GM12865 (cell line): ENCODE measurements at places on chromosomes 2 and 18.

- no peak for DNase-seq
Observed at GRCh38 chr2:112630268-112630667, 15.5 kb upstream of the SLC20A1 start.

DNA sequence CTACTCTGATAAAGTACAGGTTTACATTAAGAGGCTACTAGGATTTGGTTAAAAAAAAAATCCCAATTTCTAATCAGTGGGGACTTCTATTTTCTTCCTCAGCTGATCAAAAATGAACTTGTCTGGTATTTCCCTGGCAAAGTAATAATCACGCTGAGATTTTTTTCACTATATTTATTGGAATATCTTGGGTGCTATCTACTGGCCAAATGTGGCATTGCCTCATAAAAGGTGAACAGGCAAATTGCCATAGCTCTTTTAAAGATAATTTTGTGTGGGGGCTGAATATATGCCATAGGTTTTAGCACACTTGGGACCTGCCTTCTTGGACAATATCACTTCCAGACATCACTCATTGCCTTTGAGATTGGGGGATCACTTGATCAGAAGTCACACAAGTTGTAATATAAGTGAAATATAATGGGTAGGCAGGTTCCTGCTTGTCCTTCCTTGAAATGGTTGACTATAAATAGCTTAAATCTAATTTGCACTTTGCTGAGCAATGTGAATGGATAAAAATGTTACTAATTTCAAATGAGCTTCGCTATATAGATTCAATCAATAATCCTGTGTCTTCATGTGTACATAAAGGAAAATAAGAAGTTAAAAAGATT lies 7.0 kb upstream of the NXPH2 start:
- DNase-seq = peak; percentile 42

DNA sequence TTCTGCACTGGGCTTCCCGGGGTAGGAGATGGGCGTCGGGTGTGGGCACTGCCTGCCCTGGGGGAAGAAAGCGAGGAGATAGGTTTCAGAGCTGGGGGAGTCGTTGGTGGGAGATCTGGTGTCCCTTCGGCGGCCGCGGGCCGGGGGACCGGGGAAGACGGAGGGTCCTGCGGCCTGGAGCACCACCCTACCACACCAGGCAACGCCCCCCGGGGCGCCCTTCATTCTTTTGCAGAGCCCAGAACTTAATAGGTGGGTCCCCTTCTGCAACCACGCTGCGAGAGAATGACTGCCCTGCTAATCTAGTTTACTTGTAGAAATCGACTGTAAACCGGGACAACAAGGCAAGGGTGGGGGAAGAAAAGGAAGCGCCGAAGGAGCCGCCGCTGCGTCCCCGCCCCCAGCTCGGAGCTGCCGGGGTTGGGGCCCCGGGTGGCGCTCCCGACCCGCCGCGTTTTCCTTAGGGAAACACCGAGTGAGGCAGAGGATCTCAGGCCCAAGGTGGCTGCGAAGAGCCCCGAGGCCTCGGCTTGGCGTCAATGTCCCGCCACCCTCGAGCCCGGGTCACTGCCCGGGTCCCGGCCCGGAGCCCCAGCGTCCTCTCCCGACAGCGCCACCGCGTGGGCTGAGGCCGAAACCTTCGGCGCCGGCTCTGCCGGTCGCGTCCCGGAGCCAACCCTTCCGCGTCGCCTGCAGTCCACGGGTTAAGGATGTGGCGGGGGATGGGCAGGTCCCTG lies 5.4 kb upstream of the SATB2 start:
- peak; percentile 16 for DNase-seq

- DNase-seq = peak; percentile 32
Observed at GRCh38 chr2:187453078-187453641, 5.1 kb upstream of the CALCRL start.

GRCh38 chr2:160984426-160985077 lies 175.7 kb upstream of the TANK start:
- no peak for DNase-seq

DNA sequence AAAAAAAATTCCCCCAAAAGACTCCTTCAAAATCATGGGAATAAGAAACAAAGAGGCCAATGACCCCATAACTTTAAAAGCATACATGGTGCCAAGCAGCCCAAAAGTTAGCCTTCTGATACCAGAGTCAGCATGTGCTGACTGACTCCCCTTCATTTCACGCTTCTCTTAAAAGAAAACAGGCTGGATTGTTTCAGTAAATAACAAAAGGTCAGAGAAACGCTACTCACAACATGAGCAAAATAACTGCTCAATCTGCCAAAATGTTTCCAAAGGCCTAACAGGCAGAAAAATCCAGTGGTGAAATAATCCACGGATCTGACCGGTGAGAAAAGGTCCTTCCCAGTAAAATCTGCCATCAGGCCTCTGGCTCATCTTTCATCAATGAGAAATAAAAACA lies 71.6 kb downstream of the BCL2 start:
- no peak for DNase-seq

- DNase-seq = no peak
Observed at GRCh38 chr2:42361728-42362283, 789 bp upstream of the COX7A2L start.

DNA sequence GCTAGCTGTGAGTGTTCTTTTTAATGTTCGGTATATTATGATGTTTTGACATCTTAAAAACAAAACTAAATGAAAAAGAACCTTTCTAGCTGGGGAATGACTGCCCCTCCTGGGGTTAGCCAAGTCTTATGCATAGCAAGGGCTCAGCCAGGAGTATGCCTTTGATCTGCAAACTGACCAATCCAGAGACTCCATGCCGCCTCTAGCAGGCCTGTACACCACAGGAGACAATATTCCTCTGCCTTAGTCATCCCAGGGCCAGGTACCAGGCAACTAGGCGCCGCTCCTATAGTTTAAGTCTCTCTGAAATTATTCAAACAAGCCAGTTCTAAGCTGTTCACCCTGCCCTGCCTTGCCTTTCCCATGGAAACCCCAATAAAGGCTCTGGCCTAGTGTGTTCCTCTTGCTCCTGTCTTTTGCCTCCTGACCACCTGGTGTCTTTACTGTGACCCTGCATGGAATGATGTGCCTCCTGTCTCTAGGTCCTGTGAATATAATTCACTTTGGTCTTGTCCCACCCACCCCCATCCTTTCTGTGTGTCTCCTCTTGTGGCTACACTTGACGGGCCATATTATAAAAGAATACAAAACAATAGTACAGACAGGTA lies 52.0 kb upstream of the CHN1 start:
- no peak for DNase-seq

DNA sequence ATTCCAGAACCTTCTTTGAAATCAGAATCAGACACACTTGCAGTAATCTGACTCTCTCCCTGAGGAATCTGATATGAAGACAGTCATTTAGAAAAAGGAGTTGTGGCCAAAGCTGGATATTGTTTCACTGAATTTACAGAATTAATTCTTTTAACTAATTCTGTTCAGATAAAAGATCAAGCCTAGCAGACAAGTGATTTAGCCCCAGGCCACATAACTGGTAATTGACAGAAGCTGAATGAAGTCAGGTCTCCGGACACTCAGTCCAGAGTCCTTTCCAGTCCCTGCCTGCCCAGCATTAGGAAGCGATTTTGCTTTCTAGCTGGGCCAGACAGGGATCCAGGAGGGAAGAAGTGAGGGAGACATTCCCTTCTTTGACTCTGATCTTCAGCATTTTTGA lies 110.7 kb upstream of the AQP4 start:
- no peak for DNase-seq

GRCh38 chr18:74140582-74140981 lies 7.1 kb downstream of the FBXO15 start:
- no peak for DNase-seq

DNA sequence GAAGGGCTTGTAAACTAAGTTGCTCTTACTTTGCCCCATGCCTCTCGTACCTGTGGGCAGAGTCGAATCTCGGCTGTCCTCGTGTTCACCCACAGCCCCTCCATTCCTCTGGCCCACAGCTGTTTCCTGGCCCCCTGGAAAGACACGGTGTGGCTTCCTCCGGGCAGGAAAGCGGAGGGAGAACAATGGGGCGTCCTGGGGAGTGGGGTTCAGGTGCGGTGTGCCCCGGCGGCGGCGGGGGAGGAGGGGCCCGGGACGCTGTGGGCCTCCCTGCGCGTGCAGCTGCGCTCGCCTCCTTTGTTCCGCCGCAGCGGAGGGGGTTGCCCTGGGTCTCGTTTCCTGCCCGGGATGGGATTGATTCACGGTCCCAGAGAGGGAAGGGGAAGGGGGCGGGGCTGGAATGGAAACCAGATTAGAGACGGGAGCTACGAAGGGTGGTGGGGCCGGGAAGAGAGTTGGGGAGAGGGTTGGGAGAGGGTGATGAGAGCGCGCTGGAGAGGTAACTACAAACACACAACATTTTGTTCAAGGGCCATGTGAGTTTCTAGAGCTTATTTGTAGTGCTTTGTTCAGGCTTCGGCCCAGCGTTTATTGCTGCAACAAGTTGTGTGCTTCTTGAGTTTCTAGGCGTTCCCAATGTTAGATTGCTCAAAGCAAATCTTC lies 796 bp downstream of the MYO1B start:
- no peak for DNase-seq

GRCh38 chr2:126966601-126967000 lies 67.9 kb downstream of the TEX51 start:
- no peak for DNase-seq

DNA sequence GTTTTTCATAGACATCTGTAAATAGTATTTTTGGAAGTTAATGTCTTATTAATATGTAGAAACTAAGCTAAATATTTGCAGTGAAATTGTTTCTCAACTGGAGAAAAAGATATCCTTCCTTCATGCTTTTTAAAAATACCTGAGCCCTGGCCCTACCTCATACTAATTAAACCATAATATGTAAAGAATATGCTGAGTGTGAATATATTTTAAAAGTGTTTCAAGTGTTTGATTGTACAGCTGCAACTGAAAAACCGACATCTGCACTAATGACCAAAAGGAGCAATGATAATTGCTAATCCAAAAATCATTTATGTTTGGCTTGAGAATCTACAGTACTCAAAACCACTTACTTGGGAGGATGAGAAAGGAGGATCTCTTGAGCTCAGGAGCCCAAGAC lies 156.7 kb downstream of the MBD5 start:
- DNase-seq = no peak

GRCh38 chr2:32425719-32426141 lies 68.9 kb downstream of the BIRC6 start:
- no peak for DNase-seq

- no peak for DNase-seq
Observed at GRCh38 chr2:23280401-23280800, 104.6 kb upstream of the KLHL29 start.

- no peak for DNase-seq
Observed at GRCh38 chr2:28445448-28446258, 50.2 kb upstream of the PLB1 start.

- DNase-seq = no peak
Observed at GRCh38 chr2:183505911-183506310, 381.7 kb downstream of the NUP35 start.

DNA sequence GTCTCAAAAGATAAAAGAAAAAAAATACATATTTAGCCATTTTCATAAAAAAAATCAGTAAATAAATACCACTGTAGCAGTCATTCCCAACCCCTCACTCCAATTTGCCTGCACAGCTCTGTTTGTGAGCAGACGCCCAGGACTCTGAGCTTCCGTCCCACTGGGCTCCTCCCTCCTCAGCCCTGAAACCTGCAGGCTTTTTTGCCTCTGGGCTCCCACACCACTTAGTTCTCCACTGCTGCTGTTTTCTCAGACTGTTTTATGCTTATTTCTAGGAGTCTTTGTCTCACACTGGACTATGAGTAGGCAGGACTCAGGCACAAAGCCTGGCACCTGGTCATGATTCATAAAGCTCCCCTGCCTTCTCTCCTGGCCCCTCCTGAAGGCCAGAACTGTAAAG lies 6.1 kb upstream of the CXCR1 start:
- DNase-seq = no peak

DNA sequence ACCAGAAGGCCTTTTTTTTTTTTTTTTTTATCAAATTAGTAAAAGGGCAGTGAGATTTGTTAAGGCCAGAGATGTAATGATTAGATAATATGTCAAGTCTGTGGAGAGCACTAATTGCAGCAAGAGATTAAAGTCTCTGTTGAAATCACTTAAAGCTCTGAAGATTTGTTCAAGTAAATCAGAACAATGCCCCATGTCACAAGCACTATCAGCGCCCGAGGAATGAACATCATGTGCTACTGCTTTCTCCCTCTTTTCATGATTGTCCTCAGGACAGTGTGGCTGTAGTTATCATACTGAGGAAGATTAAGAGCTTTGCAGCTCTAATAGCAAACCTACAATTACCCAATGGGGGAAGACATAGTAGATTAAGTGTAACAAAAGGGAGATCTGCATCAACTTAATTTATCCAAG lies 71.1 kb downstream of the TDRD15 start:
- no peak for DNase-seq

GRCh38 chr18:10413722-10414121 lies 40.7 kb upstream of the APCDD1 start:
- DNase-seq = no peak

DNA sequence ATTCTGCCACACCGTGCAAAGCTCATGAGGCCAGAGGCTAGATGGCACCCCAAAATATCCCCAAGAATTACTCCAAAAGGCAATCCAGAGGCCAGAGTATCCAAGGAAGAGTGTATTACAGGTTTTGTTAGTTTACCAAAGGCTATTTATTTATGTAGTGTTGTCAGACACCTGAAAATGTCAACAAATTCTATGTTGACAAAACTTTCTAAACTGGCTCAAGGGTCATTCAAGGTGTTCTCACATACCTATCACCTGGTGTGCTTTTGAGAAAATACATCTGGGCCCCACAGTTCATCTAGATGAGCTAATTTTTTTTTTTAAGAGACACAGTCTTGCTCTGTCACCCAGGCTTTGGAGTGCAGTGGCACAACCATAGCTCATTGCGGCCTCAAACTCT lies 12.4 kb upstream of the DTNB start:
- DNase-seq = no peak

DNA sequence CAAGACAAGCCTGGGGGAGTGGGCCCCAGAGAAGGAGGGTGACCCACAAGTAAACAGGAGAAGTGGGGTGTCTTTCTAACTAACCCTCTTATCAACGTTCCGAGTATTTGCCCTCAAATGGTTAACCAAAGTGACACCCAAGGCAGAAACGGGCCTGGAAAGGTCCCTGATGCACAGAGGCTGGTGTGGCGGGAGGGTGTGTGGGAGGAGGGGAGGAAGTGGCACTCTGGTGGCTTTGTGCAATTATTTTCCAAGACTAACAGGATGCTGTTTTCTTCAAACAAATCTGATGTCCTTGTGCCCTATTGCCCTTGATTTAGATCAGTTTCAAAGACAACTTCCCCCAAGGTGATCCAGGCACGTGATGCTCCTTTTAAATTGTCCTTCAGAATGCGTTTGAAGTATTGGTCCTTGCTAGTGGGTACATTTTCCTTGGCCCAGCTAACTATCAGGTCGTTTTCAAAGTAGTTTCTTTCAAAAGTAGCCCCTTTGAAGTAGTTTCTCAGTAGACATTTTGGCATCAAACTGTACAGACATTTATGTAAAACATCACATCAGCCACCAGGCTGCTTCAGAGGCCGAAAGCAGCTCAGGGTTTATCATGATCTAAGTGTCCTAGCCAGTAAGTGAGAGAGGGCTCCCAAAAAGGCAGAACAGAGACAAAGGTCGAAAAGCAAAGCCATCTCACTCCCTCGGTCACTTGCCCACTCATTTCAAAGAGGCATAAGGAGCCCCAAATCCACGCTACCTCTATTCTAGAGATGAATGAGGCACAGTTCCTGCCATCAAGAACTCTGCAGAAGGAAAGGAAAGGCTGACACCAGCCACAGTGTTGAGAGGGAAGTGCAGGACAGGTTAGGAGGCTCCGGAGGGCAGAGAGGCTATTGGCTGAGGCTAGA lies 371.1 kb upstream of the ID2 start:
- peak; percentile 27 for DNase-seq
